Mesenteric fat pad (tissue), 1 donor: ENCODE measurements at places on chromosomes 3 and 15.

DNA sequence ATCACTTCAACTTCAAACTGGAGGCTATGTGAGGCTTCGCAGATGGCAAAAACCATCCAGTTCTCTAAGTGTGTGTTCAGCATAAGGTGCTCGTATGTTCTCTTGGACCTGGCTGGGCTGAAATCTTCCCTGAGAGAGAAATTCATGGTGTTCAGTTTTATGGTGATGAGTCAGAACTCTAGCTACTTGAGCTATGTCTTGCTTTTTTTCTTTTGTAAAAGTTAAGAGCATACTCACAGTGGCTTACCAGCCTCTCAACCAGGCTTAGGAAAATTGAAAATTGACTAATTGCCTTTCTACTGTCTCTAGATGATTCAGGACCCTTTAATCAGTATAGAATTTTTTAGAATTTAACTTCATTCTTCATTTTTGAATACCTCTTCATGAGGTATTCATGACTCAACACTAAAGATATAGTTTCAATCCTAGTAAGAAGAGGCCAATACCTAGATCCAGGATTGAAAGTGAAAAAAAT is 617.5 kb downstream of the TBL1XR1 start:
- no peak for DNase-seq

GRCh38 chr3:1365528-1365927 is 272.7 kb downstream of the CNTN6 start:
- no peak for DNase-seq

DNA sequence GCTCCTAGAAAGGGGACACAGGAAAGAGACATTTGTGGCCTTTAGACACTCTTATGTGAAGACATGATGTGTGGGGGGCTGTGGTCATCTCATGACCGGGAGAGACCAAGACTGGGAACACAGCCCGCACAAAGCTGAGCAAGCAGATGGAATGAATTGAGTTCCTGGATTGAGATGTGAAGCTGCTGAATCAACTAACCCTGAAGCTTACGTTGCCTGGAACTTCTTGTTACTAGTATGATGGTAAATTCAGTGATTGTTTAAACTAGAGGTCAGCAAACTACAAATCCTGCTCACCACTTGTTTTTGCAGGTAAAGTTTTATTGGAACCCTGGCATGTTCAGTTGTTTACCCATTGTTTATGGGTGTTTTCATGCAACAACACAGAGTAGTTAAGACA is 83.4 kb upstream of the BHLHE40 start:
- DNase-seq, result no peak

GRCh38 chr3:124707656-124708062 is 22.6 kb upstream of the UMPS start:
- DNase-seq, result no peak

DNA sequence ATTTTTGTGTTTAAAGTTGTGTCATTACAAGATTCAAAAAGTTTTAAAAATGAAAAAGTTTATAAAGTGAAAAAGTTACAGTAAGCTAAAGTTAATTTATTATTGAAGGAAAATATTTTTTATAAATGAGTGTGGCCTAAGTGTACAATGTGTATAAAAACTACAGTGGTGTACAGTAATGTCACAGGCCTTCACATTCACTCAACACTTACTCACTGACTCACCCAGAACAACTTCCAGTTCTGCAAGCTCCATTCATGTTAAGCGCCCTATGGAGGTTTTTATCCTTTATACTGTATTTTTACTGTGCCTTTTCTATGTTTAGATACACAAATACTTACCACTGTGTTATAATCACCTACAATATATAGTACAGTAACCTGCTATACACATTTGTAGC is 76.3 kb downstream of the DTWD1 start:
- DNase-seq, result no peak
